ENCODE measurements at places on chromosomes 5 and 9.

DNA sequence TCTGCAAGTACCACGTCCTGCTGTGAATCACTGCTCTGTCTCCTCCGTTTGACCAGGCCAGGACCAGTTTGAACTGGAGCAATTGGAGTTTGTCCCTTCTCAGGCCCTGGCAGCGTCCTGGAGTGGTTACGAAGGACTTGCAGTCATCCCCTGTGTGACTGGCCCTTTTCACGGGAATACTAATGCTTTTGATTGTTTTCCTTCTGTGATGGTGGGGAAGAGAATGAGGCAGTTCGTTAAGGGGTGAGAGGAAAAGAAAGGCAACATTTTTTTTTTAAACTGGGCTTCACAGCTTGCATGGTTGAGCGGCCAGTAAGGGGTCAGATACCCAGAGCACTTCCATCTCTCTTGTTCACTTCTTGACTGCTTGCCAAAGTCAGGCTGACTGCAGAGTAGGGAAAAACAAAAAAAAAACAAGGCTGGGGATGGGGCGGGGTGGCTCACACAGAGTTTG is 153.5 kb upstream of the STK32A start:
- DNase-seq = no peak

GRCh38 chr5:116478491-116478890 is 96.1 kb downstream of the SEMA6A start:
- no peak for DNase-seq

GRCh38 chr5:177332896-177333260 is 18.6 kb downstream of the LMAN2 start:
- DNase-seq = no peak

DNA sequence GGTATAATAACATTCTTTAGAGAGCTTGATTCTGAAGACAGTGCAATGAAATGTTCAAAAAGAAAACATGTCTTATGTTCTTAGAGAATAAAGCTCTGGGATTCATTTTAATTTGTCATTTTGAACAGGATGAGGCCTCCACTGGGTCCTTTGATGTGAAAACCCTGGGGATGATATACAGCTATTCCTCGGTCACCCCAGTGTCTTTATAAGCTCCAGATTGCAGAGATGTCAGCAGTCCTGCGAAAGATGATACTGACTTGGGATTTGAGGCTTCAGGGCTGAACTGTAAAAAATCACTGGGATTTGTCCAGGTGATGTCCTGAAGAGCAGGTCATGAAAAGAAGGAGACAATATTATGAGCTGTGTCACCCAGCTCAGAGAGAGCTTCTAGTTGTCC is 529.7 kb upstream of the ZNF608 start:
- DNase-seq = no peak

DNA sequence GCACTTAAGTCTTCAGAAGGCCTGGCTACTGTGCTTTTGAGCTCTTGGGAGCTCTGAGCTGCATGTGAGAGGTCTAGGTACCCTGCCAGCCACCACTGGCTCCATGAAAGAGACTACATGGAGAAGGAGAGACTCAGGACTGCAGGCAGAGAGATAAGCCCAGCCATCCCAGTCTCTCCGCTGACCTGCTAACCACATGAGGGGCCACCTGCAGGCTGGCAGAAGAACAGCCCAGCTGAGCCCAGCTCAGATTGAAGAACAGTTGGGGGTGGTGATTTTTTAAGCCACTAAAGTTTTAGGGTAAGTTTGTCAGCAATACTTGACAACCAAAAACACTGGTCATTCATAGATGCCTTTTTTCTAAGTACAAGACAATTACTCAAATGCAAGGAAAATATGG is 205.0 kb upstream of the PRDM9 start:
- DNase-seq = no peak

GRCh38 chr5:159051421-159052282 is 48.1 kb downstream of the EBF1 start:
- DNase-seq = no peak

- DNase-seq = no peak
These were observed 284.3 kb upstream of the IRX4 start for GRCh38 chr5:2166979-2167377.
